NCI-H524 treated with DMSO at 0.1 percent for 48 hours (cell line): ENCODE measurements at places on chromosomes 3 and 15.

- DNase-seq: peak; percentile 78
Observed at GRCh38 chr3:169771497-169772304, 1.5 kb upstream of the MYNN start.

DNA sequence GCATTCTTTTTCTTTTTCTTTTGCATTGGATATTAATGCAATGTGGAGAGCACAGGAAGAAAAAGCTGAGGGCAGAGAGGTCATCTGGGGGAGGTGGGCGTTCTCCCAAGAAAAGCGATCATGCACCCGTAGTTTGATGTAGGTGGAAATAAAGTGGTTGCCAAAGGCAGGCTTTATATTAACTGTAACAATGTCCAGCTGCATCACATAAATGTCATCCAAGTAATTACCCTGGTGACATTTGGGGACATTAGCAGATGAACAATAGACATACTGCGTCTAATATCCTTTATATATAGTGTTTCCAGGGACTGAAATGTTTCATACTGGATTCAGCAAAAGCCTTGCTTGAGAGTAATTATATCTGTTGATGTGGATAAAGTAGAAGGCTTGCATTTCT is 135.5 kb downstream of the CNTN6 start:
- no peak for DNase-seq

DNA sequence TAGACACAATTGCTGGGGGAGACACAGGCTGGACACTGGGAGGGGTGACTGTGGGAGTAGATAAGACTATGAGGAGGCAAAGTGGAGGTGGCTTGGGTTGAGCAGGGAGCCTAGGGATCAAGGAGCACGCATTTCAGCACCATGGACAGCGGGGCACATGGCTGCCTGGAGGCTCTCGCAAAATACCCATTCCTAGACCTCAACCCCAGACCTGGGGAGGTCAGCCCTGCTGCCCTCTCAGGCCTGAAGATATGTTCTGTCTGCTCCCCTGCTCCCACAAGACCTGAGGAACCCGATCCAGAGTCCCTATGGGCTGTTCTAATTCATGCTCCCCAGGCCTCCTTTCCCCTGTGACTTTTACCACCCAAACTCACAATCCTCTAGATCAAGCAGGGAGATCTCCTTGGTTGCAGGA is 16.0 kb upstream of the CPEB1 start:
- DNase-seq: no peak

DNA sequence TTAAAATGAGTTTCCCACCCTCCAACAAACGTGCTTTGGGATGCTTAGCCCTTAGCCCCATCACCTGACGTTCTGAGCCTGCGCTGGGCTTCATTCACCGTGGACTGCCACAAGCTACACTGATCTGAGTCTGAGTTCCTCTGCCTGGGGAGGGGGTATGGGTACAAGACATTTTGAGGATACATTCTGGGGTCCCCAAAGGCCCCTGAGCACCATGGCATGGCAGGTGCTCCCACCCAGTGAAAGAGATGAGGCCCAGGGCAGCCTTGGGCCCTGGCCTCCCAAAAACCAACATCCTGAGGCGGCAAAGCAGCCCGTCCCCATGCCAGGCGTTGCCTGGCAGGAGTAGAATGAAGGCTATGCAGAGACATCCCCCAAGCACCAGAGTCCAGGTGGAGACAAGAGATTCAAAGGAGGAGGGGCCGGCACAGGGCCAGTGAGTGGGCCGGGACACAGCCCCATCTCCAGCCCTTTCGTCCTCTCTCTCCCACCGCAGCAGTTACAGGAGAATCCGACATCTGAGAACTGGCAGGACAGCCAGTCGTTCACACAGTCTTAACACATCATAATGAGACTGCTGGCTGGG is 74.5 kb downstream of the VGLL4 start:
- no peak for DNase-seq

- no peak for DNase-seq
Observed at GRCh38 chr3:197950677-197951061, 679 bp downstream of the RPL35A start.

- DNase-seq: no peak
Observed at GRCh38 chr3:30504939-30505338, 101.5 kb upstream of the TGFBR2 start.

DNA sequence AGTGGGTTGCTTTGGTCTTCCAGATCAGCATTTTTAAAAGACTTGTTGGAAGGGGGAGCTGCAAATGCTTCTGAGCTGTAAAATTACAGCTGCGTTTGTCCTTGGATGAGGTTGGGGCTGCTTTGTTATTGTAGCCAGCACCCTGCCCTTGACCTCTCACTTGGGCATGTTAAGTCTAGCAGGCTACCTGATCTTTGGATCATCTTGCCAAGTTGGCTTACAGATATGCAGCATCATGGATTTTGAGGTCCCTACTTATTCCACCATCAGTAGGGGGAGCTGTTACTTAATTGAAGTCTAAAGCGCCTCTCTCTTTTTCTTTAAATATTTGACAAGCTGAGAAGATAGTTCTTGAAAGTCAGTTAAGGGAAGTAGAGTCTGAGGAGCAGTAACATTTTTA is 793.0 kb downstream of the MCTP2 start:
- DNase-seq: no peak

DNA sequence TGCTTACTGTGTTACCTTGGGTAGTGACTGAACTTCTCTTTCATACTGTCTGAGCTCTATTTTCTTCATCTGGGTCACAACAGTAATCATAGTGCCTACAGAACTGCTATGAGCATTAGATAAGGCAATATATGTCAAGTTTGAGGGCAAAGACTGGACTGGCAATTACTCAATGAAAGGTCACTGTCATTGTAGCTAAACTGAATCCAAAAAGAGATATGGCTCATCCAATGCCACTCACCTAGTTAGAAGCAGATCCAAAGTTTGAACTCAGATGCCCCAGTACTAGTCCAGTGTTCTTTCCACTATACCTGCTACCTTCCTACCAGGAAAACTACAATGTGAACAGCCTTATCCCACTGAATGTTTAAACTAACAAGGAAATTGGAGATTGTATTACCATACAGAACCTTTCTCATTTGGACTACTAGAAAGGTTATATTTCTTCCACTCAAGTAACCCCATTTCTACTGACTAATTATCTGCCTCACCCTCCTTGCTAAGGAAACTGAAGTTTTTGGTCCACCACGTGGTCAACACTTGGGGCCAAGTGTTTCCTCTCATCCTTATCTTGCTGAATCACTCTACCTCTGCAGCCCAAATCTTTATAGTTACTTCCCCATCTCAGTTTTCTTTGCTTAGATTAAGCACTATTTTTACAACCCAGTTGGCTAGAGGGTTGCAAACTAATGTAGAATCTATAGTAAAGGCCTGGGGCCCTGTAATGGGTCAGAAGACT is 202.3 kb upstream of the LPP start:
- DNase-seq: no peak

GRCh38 chr15:41394924-41395323 is 7.4 kb downstream of the NDUFAF1 start:
- DNase-seq: no peak

DNA sequence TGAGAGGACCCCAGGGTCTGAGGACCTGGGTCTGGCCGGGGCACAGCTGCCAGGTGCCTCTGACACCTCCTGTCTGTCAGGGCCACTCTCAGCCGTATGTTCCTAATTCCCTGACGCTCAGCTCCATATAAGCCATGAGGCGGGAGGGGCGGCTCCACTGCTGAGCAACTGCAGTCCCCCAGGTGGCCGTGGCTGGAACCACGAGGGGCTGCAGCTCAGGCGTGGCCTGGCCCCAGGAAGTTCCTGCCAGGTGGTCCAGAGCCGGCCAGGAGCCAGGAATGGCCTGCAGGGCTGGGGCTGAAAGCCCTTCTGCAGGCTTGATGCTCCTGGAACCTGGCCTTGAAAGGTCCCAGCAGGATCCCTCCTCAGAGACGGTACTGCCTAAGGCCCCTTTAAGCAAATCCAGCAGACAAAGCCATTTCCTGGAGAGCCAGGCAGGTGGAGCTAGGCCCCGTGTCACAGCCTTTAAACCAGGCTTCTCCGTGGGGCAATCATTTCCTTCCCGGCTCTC is 118.0 kb downstream of the CHSY1 start:
- DNase-seq: peak; percentile 57

DNA sequence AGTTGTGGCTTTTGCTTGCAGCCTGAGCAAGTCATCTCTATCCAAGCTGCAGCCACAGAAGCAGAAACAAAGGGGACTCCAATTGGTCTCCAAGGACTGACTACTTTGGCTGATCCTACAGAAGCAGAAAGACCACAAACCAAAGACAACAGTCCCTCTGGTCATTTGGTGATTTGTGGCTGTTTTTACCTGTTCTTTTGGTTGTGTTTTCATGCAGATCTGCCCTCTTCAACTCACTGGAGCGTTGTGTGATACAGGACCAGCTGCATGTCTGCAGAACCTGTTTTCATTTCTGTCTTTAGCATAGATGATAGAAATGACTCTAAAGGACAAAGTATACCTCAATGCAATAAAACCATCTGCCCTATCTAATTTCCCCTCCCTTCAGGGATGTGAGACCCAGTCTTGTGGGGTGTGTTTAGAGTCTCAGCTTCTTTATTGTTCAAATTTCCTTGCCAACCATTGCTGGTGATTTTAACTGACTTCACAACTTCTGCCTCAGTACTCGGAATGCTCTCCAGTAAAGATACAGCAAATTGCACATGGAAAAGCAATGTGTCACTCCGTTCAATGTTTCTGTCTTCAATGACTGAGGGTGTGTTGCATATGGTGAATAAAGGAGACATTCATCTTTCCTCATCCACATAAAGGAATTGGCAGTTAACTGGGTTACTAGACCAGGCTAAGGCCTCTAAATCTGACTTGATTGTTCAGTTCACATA is 48.9 kb upstream of the SLC7A14 start:
- DNase-seq: no peak

GRCh38 chr15:99174567-99175395 is 69.9 kb downstream of the SYNM start:
- no peak for DNase-seq

GRCh38 chr15:68561901-68562300 is 16.9 kb upstream of the CORO2B start:
- DNase-seq: no peak

- no peak for DNase-seq
Observed at GRCh38 chr15:39622660-39623516, 42.0 kb downstream of the THBS1 start.

DNA sequence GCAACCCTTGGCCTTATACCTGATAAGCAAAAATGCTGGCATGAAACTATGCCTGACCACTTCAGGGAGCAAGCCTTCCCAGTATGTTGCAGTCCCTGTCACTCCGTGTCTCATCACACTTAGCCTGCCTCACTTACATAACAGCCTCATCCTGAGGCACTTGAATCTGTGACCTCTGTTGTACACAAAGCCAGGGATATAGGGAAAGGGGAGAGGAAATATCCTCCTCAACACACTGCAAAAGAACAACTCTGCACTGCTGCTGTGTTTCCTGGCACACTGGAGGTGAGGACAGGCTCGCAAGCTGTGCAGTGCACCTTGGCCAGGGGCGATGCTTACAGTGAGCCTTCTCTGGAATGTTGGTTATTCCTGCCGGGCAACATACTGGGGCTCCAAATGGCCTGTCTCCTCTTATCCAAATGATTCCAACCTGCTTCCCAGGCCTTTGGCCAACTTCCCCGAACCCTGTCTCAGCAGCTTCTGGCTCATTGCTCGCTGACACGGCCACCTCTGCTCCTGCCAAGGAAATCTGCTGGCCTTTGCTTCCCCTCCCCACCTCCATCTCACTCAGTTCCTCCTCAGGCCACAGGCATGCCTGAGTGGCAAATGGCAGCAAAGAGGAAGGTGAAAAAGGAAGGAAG is 109.2 kb downstream of the CD47 start:
- DNase-seq: no peak

GRCh38 chr15:63104727-63105126 is 16.9 kb upstream of the LACTB start:
- no peak for DNase-seq

DNA sequence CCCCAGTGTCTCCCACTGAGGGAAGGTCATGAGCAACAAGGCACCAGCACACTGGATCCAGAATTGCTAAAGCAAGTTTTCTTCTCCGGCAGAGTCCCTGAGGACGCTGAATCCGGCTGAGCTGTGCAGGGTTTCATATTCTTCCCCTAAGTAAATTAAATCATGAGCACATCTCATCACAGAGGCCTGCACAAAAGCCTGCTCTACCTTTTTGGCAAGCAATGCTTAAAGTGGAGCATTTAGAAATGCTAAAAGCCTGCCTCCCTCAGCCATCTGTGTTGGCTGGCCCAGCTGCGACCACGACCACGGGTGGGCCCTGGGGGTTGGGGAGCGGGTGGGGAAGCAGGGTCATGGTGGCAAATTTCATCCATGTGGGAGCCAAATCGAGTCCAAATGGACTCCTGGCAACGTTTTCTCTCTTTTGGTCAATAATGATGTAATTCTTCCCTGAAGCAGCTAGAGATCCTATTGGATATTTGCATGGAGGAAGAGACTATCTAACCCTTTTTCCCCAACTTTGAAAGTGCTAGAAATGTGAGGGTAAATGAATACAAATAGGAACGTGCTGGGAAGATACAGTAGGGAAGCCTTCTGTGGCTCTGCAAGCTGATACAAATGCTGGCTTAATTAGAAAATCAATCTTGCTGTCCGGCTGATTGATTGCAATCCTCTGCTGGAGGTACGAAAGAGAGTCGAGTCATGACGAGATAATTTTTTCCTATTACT is 532.8 kb upstream of the TBL1XR1 start:
- no peak for DNase-seq

DNA sequence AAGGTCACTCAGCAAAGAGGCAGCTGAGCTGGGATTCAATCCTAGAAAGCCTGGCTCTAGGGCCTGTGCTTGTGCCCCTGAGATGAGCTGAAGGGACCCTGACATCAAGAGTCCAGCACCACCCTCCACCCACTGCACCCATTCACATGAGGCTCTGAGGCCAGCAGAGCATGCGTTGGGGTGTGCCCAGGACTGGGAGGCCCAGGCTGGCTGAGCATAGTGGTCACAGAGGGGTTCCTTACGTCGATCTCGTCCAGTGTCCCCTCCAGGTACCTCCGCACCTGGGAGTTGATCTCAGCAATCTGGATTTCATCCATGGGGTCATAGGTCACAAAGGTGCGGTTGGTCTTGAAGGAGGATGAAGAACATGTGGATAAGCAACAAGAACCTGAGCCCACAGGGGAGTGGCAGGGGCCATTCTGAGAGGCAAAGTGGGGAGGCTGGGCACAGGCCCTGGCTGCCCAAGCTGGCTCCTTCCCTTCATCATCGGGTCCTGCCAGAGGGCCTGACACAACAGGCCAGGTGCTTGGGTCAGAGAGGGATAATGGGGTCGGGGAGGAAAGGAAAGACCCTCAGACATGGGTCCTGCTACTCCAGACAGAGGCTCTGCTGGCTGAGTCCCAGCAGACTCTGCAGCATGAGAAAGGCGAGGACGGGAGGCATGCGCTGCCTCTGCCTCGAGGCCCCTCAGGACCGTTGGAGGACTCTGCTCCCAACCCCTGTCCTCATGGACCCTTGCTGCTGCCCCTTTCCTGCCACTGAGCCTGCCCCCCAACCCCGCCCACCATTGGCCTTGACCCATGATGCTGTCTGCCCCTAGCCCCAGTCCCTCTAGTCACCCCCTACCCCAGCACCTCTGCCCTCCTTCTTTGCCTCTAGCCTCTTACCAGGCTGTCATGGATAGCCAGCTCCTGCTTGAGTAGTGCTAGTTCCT is 35.2 kb downstream of the KIF9 start:
- no peak for DNase-seq

GRCh38 chr3:62237286-62237948 is 135.9 kb downstream of the FEZF2 start:
- DNase-seq: no peak

- DNase-seq: no peak
Observed at GRCh38 chr3:77055841-77056341, 16.0 kb downstream of the ROBO2 start.
